Gastroesophageal sphincter (tissue), 4 donors: ENCODE measurements at places on chromosomes 16 and 17. TPM values are rescaled to one million over a fixed set of nuclear protein-coding genes. Genes with fewer than 3 reads are reported as not detected.

- ATAC-seq: peak; percentile 72
Measured at GRCh38 chr17:42275527-42276358, 448 bp downstream of the STAT5B start.

- no peak for ATAC-seq
Measured at GRCh38 chr16:64626776-64627175, 495.1 kb downstream of the CDH11 start.

The CTRB2 gene
- not detected for total RNA-seq

- ATAC-seq: no peak
Measured at GRCh38 chr17:41098042-41098441, at the start of gene KRTAP4-8. TSS of gene KRTAP4-8 (minus strand) at chr17:41098142. CDS start at chr17:41098084, 58 bp downstream.

The VMO1 gene
- not detected for total RNA-seq

DNA sequence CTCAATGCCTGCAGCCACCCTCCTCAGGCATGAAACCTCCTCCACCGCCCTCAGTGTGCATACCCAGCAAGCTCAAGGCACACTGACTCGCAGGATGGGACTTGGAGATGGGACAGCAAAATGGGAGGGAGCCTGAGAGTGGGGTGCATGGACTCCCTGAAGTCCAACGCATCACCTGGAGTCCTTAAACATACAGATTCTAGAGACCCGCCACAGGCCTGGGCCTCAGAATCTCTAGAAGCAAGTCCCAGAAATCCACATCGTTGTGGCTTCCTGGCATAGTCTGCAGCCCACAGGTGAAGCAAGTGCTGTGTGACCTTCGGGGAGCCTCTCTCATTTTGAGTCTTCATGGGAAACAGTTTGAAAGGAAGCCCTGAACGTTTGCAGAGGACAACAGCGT lies 3.6 kb upstream of the TBX21 start:
- ATAC-seq: no peak

DNA sequence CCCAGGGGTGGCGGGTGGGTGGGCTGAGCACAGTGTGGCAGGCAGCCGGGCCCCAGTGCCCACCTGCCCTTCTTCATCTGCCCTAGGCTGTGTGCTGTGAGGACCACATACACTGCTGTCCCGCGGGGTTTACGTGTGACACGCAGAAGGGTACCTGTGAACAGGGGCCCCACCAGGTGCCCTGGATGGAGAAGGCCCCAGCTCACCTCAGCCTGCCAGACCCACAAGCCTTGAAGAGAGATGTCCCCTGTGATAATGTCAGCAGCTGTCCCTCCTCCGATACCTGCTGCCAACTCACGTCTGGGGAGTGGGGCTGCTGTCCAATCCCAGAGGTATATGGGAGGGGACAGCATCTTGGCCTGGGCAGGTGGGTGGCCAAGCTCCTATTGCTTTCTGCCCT lies 6.4 kb downstream of the GRN start:
- ATAC-seq: no peak

GRCh38 chr17:43372273-43372911 lies 26.4 kb upstream of the ARL4D start:
- no peak for ATAC-seq
